ENCODE measurements at places on chromosomes 4 and X.

DNA sequence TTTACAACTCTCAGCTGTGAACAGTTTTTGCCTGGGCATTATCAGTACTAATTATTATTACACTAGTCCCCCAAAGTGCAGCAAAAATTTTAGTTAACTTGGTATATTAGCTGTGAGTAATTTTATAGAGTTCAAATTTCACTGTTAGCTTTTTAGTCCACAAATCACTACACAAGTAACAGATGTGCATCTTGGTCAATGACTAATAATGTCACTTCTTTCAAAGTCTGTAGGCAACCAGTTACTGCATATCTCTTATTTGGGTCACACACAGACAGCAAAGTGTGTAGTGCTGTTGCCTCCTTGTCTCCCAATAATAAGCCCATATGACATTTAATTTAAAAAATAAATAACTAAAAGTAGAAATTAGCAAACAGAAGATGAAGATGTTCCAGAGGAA, 159.9 kb downstream of the SCFD2 start:
- no peak for DNase-seq

DNA sequence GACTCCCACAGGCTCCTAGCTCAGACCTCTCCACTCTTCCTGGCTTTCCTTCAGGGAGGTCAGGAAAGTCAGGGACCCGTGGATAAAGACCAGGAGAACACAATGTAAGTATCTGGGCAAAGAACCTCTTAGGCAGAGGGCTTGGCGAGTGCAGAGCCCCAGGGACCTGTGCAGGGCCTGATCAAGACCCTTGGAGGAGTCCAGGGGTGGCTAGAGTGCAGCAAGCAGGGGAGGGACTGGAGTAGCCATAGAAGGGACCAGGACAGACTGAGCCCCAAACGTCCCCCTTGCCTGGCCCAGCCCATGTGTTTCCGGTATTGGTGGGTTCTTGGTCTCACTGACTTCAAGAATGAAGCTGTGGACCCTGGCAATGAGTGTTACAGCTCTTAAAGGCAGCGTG, 5.9 kb upstream of the TNIP2 start:
- no peak for DNase-seq

DNA sequence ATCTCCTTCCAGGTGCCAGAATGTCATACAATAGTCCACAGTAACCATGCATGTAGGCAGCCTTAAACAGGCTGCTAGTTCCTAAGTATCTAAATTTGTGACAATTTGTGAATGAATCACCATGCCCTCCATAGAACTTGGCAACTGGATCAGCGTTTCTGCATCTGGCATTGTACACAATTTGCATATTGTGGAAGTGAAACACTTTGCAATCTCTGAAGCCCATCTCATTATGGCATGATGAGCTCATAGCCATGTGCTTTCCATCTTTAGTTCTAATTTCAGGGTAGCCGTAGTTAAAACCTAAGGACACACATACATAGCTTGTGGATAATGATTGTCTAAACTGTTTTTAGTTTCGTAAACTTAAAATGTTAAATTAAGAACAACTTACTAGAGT, 573.6 kb downstream of the PPP4R3C start:
- DNase-seq = no peak

DNA sequence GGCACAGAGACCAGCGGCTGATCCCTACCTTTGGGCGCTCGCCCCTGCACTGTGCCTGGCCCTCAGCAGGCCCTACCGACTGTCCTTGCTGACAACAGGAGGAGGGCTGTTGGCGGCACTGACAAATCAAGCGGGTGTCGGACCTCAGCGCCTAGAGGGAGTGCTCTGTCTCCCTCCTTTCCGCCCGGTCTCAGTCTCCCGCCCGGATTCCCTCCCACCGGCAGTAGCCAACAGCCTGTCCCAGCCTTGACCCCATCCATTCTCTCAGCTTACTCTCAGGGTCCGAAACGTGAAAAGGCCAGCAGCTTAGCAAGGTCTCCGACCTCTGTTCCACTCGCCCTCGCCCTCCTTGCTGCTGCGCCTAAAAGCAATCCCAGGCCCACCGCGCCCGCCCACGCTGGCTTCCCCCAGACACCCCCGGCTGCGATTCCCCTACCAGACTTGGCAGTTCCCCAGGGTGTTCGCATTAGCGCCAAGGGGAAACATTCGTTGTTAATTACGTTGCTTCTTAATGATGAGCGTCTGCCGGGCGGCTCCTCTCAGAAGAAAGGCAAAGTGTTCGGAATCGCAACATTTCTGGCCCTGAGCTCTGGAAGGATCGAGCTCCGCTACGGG, 96.2 kb downstream of the SOWAHB start:
- DNase-seq = no peak

GRCh38 chr4:119246177-119246733, 33.7 kb downstream of the USP53 start:
- DNase-seq = no peak

DNA sequence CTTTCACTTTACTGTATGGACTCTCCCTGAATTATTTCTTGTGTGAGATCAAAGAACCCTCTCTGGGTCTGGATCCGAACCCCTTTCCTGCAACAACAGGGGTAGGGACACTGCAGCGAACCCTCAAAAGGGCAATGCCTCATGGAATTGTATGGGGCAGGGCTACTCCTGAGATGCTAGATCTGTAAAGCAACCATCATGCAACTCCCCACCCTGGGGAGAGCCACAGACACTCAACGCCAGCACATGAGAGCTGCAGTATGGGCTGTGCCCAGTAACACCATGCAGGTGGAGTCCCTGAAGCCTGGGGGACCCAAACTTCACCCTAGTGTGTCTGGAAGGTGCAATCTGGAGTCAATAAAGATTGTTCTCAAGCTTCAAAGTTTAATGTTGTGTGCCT, 304.7 kb downstream of the DCHS2 start:
- no peak for DNase-seq

GRCh38 chrX:1011691-1012283, 200.7 kb downstream of the CRLF2 start:
- no peak for DNase-seq
